ENCODE measurements at places on chromosomes 5 and 9. TPM values are rescaled to one million over a fixed set of nuclear protein-coding genes. Genes with fewer than 3 reads are reported as not detected.
A peak's percentile ranks its signal among the peaks of the same experiment; 100 is the strongest.

DNA sequence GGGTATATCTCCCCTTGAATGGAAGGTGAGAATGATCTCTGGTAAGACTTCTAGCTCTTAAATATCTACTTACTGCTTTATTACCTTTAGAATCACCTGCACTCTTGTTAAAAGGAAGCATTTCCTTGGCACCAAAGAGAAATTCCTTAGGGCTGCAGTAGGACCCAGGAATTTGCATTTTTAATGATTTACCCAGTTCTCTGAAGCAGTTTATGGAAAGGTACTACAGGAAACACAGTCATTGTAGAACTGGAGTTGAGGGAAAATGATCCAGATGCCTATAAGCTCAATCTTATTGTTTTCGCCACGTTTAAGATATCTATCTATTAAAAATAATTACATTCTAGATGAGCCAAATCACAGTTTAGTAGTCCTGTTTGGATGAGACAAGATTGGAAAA, 9.5 kb upstream of the C9 start:
- DNase-seq = no peak

DNA sequence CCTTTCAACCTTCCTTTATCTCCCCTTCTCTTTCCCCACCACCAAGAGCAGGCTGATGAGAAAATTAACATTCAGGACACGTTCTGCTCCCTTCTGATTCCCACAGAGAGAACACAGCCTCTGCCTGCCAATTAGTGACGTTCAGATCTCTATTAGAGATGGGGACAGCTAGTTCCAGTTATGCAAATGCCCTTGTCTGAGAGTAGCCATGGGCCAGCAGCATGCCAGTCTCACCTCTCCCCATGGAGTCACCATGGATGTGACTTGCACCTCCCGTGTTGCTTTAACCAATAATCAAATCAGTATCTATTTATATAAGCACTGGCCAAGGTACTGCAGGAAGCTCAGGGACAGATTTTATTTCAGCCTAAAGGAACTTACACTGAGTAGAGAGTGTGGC, 61.3 kb downstream of the KCNIP1 start:
- DNase-seq = no peak

Gene PDCD1LG2
- total RNA-seq = not detected

Gene CDH9
- 3.6 TPM for total RNA-seq

GRCh38 chr5:14954616-14955343, 83.2 kb upstream of the ANKH start:
- peak; percentile 34 for DNase-seq

- no peak for DNase-seq
Measured at GRCh38 chr5:163724305-163724704, 218.9 kb downstream of the MAT2B start.

Gene HSPA4
- 96.6 TPM for total RNA-seq

Gene SMIM33
- total RNA-seq = not detected

- DNase-seq = peak; percentile 69
Measured at GRCh38 chr9:90915693-90916092, 114.1 kb downstream of the SYK start.

DNA sequence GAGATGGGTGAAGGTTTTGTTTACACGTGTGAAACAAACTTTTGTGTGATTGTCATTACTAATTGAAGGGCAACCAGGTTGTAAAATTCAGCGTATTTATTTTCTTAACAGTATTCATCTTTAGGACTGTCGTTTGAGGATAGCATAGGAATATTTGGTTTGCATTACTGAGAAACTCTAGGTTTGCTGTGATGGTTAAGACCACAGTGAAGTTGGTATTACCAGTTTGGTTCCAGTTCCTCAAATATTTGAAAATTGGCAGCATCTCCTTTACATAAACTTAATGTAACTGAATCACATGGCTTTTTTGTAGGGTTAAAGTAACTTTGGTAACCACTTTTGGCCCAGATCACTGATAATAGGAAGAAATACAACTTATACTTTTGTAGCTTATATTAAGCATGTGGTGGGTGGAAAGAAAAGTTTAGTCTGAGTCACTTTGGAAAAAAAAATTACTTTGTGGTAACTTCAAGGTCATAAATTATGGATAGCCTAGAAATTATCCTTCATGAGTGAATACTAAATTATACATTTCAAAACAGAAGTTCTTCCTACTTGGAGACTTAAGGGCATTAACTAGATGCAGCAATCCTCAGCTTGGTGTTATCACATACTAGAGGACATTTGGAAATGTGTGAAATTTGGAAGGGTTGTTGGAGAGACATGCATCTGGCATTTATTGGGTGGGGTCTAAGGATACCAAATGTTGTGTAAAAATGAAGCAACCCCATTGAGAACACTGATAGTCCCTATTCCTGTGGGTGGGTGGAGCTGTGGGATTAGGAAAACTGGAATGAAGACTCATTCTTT, 33.9 kb downstream of the G3BP1 start:
- DNase-seq = no peak

DNA sequence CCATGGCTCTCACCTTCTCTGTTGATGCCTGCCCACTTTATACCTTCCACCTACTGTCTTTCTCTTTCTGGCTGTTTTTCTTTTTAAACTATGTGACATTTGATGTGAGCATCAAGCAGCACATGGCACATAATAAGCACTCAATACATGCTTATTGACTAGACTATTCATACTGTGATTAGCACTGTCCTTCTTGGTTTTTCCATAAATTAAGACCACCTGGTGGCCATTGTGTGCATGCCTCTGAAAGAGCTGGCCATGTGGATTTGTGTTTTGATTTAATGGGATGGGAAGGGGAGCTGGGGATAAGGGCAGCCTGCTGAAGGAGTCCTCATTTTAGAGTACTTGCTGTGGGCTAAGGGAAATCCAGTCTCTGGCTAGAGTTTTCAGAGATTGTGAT, 79.4 kb downstream of the ARHGEF28 start:
- no peak for DNase-seq

Gene C9orf78
- 46.1 TPM for total RNA-seq

Gene LTC4S
- 0.91 TPM for total RNA-seq

DNA sequence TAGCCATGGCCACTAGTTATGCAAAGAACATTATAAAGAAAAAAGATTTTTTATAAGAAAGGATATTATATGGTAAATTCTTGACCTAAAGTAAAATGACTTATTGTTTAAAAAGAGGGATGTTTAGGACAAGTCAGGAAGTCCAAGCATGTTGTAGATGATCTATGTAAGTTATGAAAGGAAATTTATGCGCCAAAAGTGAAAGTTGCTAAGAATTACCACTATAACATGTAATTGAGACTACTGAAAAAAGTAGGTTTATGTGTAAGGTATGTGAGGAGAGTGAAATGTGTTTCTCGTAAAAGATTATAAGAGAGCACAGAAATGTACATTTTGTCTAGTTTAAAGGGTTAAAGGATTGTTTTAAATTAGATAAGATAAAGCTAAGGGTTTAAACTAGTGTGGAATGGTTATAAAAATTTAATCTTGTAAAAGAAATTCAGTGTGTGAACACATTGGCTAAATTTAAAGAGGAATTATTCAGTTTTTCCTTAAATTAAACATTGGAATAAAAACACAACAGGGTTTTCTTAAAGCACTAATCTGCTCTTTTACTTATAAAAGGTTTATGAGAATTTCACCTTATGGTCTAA, 1100.4 kb upstream of the EDIL3 start:
- DNase-seq = no peak

DNA sequence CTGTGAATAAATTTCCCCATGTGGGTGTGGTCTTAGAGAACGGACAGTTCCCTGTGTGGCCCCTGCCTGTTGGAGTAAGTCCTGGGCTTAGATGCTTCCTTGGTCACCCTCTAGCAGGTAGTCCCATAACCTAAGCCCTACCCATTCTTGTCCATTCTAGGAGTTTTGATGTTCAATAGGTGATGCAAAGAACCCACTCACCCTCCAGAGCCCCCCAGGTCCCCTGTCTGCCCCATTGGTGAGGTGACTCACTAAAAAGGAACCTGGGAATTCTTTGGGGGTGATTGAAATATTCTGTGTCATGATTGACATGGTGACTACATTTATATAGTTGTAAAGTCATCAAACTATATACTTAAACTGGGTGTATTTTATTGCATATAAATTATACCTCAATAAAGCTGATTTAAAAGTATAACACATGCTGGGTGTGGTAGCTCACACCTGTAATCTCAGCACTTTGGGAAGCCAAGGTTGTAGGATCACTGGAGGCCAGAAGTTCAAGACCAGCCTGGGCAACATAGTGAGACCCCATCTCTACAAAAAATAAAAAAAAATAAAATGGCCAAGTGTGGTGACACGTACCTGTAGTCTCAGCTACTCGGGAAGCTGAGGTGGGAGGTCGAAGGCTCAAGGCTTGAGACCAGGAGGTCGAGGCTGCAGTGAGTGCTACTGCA, 20.8 kb upstream of the GTF3C5 start:
- DNase-seq = no peak

DNA sequence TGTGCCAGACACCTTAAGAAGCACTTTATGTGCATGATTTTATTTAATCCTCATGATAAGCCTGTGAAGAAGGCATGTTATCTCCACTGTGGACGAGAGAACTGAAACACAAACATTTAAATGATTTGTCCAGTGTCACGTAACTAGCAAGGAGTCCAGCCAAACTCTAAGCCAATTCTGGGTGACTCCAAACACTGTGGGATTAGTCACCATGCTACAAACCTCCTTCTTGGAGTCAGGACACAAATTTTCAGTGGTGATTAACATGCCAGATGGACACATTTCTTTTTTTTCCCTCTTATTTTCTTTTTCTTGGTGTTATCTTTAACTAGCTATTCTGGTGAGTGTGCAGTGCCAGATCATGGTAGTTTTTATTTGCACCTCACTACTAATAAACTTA, 316.8 kb downstream of the NDUFS4 start:
- no peak for DNase-seq

Gene SAPCD2
- total RNA-seq = 13.5 TPM

All from glutamatergic neuron (in vitro differentiated cells).